Upper lobe of right lung (tissue), 1 donor: ENCODE measurements at places on chromosomes 6 and 20. TPM values are rescaled to one million over a fixed set of nuclear protein-coding genes. Genes with fewer than 3 reads are reported as not detected.

The GPX5 gene
- total RNA-seq = not detected

The SAPCD1 gene
- 2.6 TPM for total RNA-seq

The TOX2 gene
- total RNA-seq = 24.3 TPM

The TDP2 gene
- 42.3 TPM for total RNA-seq

The TCP11 gene
- total RNA-seq = not detected

The THBS2 gene
- 23.7 TPM for total RNA-seq

The TNFRSF21 gene
- 28.9 TPM for total RNA-seq

The LAMA4 gene
- total RNA-seq = 134 TPM

The RNF182 gene
- total RNA-seq = 6.1 TPM

The VGLL2 gene
- total RNA-seq = not detected

The ACOT8 gene
- total RNA-seq = 23.5 TPM

The PHACTR1 gene
- 72.8 TPM for total RNA-seq

The OLIG3 gene
- not detected for total RNA-seq

The TRAPPC3L gene
- total RNA-seq = 0.64 TPM

The E2F1 gene
- total RNA-seq = 2.4 TPM

The ULBP1 gene
- 1.2 TPM for total RNA-seq

The LINC00237 gene
- total RNA-seq = not detected

The CRISP2 gene
- total RNA-seq = not detected

The RAET1G gene
- 1.2 TPM for total RNA-seq

The PLA2G7 gene
- 38.8 TPM for total RNA-seq

The PACRG gene
- 1.5 TPM for total RNA-seq

The TSHZ2 gene
- 5.2 TPM for total RNA-seq

The SS18L1 gene
- total RNA-seq = 12.6 TPM

The DAAM2 gene
- total RNA-seq = 34.6 TPM

The WFDC12 gene
- 1.8 TPM for total RNA-seq

The ZC2HC1B gene
- not detected for total RNA-seq

The AIF1 gene
- total RNA-seq = 55.3 TPM

The TNNC2 gene
- total RNA-seq = 0.61 TPM

The BNIP5 gene
- not detected for total RNA-seq

The PRSS35 gene
- 1.3 TPM for total RNA-seq

The LST1 gene
- 68.1 TPM for total RNA-seq

The ABRACL gene
- total RNA-seq = 32.0 TPM

The MUC22 gene
- total RNA-seq = not detected

The C6orf58 gene
- total RNA-seq = not detected

The AURKA gene
- total RNA-seq = 1.5 TPM

The CGA gene
- total RNA-seq = not detected

The HTR1B gene
- 0.84 TPM for total RNA-seq

The SPACA1 gene
- total RNA-seq = not detected

The CBLN4 gene
- total RNA-seq = 1.5 TPM

The BIRC7 gene
- total RNA-seq = 15.5 TPM

The FHL5 gene
- 40.1 TPM for total RNA-seq

The SRXN1 gene
- total RNA-seq = 41.2 TPM

The AGER gene
- total RNA-seq = 1,590 TPM

The OPRM1 gene
- not detected for total RNA-seq

The MYLK4 gene
- 0.84 TPM for total RNA-seq

The OR2B6 gene
- not detected for total RNA-seq

The RBBP8NL gene
- total RNA-seq = 0.64 TPM

The TREM2 gene
- 62.2 TPM for total RNA-seq

The BMP5 gene
- 14.4 TPM for total RNA-seq

The PTCRA gene
- total RNA-seq = 5.0 TPM

The C2 gene
- 282 TPM for total RNA-seq

The TRDN gene
- total RNA-seq = not detected

The GSTA2 gene
- not detected for total RNA-seq
